Epithelial cell of umbilical artery (primary cell): ENCODE measurements at places on chromosomes 12 and 14. TPM values are rescaled to one million over a fixed set of nuclear protein-coding genes. Genes with fewer than 3 reads are reported as not detected.

Gene OR6J1
- total RNA-seq: not detected in 2 replicates

Gene KRT6A
- total RNA-seq: 0.30 TPM in 1 of 2 replicates, not detected in the other

Gene ABCD2
- not detected in 2 replicates for total RNA-seq

Gene KRT8
- total RNA-seq: 7.5 and 10.6 TPM in 2 replicates

Gene TAS2R20
- total RNA-seq: 1.6 and 2.4 TPM in 2 replicates

Gene MYL2
- not detected in 2 replicates for total RNA-seq

Gene CCDC177
- total RNA-seq: not detected in 2 replicates

Gene ARG2
- total RNA-seq: 33.0 and 61.1 TPM in 2 replicates

Gene KIF21A
- total RNA-seq: 1.6 and 3.2 TPM in 2 replicates

Gene WSCD2
- not detected in 2 replicates for total RNA-seq

Gene NEUROD4
- total RNA-seq: not detected in 2 replicates

Gene CLEC2D
- total RNA-seq: 0.32 and 2.4 TPM in 2 replicates

Gene ADIPOR2
- total RNA-seq: 33.1 and 50.3 TPM in 2 replicates

Gene RIMBP2
- total RNA-seq: under 0.01 TPM in 1 of 2 replicates, not detected in the other

Gene RGS6
- not detected in 2 replicates for total RNA-seq

Gene C12orf56
- under 0.01 and 0.15 TPM in 2 replicates for total RNA-seq

Gene GUCY2C
- total RNA-seq: not detected in 2 replicates

Gene TPCN1
- 3.2 and 6.2 TPM in 2 replicates for total RNA-seq

Gene AP5M1
- total RNA-seq: 14.9 and 22.5 TPM in 2 replicates
